ENCODE measurements at places on chromosomes 4 and X.

DNA sequence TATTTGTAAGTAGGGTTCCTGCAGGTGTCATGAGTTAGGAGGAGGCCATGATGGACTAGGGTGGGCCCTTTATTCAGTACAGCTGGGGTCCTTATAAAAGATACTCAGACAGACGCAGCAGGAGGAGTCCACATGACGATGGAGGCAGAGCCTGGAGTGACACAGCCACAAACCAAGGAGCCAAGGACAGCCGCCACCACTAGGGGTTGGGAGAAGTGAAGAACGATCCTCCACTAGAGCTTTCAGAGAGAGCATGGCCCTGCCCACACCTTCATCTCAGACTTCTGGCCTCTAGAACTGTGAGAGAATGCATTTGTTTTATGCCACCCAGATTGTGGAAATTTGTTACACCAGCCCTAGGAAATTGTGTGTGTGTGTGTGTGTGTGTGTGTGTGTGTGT lies 31.1 kb downstream of the JAKMIP1 start:
- no peak for DNase-seq

DNA sequence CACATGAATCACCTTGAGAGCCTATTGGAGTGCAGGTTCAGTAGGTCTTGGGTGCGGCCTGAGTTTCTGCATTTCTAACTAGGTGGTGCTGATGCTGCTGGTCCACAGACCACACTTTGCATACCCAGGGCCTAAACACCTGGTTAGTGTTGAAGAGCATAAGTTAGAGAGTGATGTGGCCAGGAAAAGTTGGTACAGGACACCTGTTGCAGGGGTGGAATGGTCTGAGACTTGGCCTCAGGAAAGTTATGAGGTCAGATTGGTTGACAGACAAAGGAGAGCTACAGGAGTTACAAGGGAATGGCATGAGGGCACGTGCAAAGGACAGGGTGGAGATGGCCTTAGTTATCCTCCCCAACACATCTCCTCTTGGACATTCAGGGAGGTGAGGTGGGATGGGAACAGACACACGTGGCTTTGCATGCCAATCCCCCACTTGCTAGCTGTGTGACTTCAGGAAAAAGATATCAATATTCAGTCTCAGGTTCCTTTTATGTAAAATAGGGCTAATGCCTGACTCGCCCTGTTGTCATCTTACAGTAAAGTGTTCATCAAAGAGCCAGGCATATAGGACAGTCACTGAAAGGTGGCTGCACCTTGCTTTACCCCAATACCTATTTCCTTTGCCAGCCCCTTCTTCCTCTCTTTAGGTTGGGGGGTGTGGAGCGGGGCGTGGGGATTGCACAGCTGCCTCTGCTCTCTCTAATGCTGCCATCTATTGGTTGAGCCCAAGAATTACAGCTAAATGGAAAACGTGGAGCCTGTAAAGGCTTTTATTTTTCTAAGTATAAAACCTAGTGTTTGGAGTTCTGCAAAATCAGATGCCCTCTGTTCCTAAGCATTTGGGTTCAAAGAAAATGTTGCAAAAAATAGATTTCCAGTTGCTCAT lies 47.5 kb downstream of the ATG4A start:
- DNase-seq: no peak

DNA sequence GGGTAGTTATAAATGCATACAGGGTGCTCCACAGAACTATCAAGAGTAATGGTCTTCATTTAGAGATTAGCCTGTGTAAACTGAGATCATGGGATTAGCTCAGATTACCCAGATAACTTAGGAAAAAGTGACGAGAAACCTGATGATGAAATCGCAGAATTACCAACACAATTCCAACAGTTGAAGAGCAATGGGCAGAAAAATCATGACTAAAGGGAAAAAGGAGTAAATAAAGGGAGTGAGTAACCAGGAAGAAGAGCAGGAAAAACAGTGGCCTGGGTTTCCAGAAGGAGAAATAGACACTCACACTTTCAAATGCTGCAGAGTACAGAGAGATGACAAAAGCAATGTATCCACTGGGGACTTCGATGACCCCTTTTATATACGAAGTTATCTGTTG lies 817.3 kb downstream of the TRIML1 start:
- no peak for DNase-seq

- no peak for DNase-seq
Observed at GRCh38 chr4:156968479-156968984, 3.1 kb downstream of the PDGFC start.

DNA sequence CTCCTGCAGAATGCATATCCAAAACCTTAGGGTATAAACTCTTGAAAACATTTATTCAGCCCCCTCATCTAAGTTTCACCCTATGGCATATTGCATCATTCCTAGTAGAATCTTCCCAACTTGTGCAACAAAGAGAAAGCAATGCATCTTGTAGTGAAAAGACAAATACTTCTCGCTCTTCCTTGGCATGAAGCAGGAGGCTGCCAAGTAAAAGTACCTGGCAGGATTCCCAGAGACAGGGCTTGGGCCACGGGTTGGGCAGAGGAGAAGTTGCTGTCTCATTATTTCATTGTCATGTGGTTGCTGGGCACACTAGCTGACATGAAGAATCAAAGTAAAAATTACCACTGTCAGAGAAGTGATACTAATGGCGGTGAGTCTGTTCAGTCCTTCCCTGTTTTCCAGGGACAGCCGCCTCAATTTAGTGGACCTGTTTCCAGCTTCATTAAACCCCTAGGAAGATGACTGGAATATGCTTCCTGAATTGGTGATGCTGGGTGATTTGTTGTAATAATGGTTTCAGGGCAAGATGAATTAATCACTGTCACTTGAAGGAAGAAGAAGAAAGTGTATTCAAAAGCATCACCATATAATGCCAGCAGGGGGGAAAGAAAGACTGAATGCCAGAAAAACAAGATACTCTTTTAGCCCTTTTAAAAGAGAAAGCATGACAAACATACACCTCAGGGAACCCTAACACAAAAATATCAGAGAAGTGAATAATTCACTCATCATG lies 380.5 kb upstream of the IGFBP7 start:
- no peak for DNase-seq

- no peak for DNase-seq
Observed at GRCh38 chrX:50107470-50107869, 93.3 kb downstream of the AKAP4 start.

GRCh38 chr4:113639326-113639725 lies 122.2 kb downstream of the CAMK2D start:
- no peak for DNase-seq

- no peak for DNase-seq
Observed at GRCh38 chrX:25154168-25154567, 138.4 kb upstream of the ARX start.

- no peak for DNase-seq
Observed at GRCh38 chrX:127782904-127783303, 269.3 kb downstream of the ACTRT1 start.

DNA sequence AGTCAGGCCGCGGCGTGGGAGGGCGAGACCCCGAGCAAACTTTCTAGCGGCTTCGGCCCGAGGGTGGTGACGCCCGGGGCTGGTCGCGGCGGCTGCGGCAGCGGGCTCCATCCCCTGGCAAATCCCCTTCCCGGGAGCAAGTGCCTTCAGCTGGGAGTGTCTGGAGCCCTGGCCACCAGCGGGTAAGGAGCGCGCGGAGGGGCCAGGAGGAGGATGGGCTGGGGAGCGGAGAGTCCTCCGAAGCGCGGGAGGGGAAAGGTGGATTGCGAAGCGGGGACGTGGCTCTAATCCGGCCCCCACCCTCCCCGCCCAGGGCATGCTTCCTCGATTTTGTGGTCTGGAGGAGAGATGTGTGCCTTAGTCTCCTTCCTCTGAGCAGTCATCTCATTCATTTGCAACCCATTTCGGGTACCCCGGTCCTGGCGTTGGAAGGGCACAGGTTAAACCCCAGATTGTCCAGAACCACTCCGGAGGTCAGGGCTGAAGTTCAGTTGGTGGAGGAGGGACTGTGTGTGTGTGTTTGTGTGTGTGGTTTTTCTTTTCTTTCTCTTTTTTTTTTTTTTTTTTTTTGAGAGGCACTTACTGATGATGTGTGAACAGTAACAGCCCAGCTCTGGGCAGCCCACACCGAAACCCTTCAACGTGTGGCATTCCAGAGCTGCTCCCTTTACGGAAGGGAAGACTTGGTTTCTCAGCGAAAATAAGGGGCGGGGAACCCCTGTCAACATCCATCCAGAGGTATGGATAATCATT lies 516 bp downstream of the SGMS2 start:
- DNase-seq: no peak

- no peak for DNase-seq
Observed at GRCh38 chr4:53620956-53621355, 29.7 kb upstream of the LNX1 start.

GRCh38 chr4:53421791-53422190 lies 44.4 kb downstream of the FIP1L1 start:
- no peak for DNase-seq

GRCh38 chr4:139817657-139818452 lies 152.2 kb downstream of the MGST2 start:
- no peak for DNase-seq

GRCh38 chr4:6208416-6208815 lies 8.1 kb upstream of the JAKMIP1 start:
- DNase-seq: no peak

DNA sequence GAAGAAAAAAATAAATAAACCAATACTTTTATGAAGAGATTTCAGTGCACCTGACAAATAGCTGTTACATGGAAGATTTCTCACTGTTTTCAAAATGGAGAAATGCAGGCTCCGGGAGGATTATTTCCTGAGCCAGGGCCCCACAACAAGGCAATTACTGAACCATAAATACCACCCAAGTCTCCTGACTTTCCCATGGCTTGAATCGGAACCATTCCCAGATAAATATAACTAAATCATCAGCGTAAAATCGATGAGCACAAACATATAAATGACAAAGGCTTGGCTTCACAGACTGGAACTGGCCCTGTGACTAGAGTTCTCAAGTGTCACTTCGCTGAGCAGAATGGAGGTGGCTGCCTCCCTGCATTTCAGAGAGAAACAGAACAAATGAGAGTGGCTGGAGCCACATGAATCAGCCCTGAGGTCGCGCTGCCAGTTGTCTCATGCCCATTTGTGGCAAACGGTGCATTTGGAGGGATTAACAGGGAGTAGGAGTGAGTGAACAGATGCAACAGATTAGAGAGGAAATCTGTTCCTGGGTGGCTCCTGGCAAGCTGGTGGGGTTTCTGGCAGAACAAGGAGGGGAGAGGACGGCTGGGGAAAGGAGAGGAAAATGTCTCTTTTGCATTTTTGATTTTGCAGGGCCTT lies 57.3 kb upstream of the STIM2 start:
- no peak for DNase-seq
